Activated T-helper 2 cell treated with anti-CD3 and anti-CD28 coated beads, Interferon-gamma antibody, Interleukin-2, Interleukin-4, amounts not matched to agents 10 μg/mL and 5 μg/mL and 100 μg/mL, durations not matched to agents 14 hours and 24 hours and 36 hours (primary cell): ENCODE measurements at places on chromosomes 12 and 14. TPM values are rescaled to one million over a fixed set of nuclear protein-coding genes. Genes with fewer than 3 reads are reported as not detected.

The COCH gene
- 1.7 and 1.9 TPM in 2 replicates for total RNA-seq

The LRCOL1 gene
- not detected in 2 replicates for total RNA-seq

The KRT71 gene
- total RNA-seq, result not detected in 2 replicates

The DNAJC22 gene
- 0.09 TPM in 1 of 2 replicates, not detected in the other for total RNA-seq

The REC8 gene
- 20.0 and 28.2 TPM in 2 replicates for total RNA-seq

The ERP27 gene
- 3.2 and 4.7 TPM in 2 replicates for total RNA-seq

The KRT2 gene
- total RNA-seq, result not detected in 2 replicates

The TMEM119 gene
- not detected in 2 replicates for total RNA-seq

The RASAL1 gene
- 2.2 TPM in 2 replicates for total RNA-seq

The LUM gene
- total RNA-seq, result not detected in 2 replicates

The PTPRB gene
- not detected in 2 replicates for total RNA-seq

The SYT10 gene
- total RNA-seq, result not detected in 2 replicates

The EXOC3L4 gene
- not detected in 2 replicates for total RNA-seq

The NTN4 gene
- not detected in 2 replicates for total RNA-seq

The NOPCHAP1 gene
- total RNA-seq, result 25.2 and 29.6 TPM in 2 replicates

The ST8SIA1 gene
- 0.39 and 1.3 TPM in 2 replicates for total RNA-seq

The MGAT2 gene
- total RNA-seq, result 57.0 and 57.9 TPM in 2 replicates

The TMTC3 gene
- 7.2 and 8.1 TPM in 2 replicates for total RNA-seq

The DMAC2L gene
- total RNA-seq, result 13.6 and 16.2 TPM in 2 replicates

The OR6C74 gene
- not detected in 2 replicates for total RNA-seq

The RAB15 gene
- total RNA-seq, result 4.7 and 4.8 TPM in 2 replicates

The RD3L gene
- total RNA-seq, result not detected in 2 replicates

The KRT74 gene
- total RNA-seq, result not detected in 2 replicates

The FGD4 gene
- total RNA-seq, result 1.4 and 1.7 TPM in 2 replicates

The SLCO1A2 gene
- total RNA-seq, result not detected in 2 replicates

The ARHGDIB gene
- total RNA-seq, result 535 and 561 TPM in 2 replicates

The IAPP gene
- not detected in 2 replicates for total RNA-seq

The RACGAP1 gene
- 77.8 and 82.8 TPM in 2 replicates for total RNA-seq

The TESPA1 gene
- total RNA-seq, result 179 and 186 TPM in 2 replicates

The SLC5A8 gene
- not detected in 2 replicates for total RNA-seq

The SYT1 gene
- total RNA-seq, result not detected in 2 replicates

The PTCSC3 gene
- total RNA-seq, result not detected in 2 replicates

The LRRK2 gene
- total RNA-seq, result not detected in 2 replicates

The GPRC5D gene
- not detected in 2 replicates for total RNA-seq

The SYNE3 gene
- 36.5 and 40.1 TPM in 2 replicates for total RNA-seq
